GM10248 (cell line): ENCODE measurements at places on chromosomes 7 and 10.
A peak's percentile ranks its signal among the peaks of the same experiment; 100 is the strongest.

DNA sequence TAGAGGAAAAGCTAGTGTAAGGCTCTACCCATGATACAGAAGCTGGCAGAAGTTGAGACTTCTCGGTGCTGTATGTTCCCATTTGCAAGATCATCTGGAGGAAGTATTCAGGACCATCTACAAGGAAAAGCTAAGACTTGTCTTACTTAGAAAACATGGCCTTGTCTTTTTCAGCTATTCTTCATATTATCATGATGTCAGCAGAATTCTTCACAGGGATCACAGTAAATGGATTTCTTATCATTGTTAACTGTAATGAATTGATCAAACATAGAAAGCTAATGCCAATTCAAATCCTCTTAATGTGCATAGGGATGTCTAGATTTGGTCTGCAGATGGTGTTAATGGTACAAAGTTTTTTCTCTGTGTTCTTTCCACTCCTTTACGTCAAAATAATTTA, 79.6 kb upstream of the SCIN start:
- no peak for DNase-seq

GRCh38 chr7:115135769-115136410, 214.0 kb downstream of the MDFIC start:
- DNase-seq: no peak

GRCh38 chr7:18708204-18708603, 212.7 kb downstream of the HDAC9 start:
- DNase-seq: no peak

DNA sequence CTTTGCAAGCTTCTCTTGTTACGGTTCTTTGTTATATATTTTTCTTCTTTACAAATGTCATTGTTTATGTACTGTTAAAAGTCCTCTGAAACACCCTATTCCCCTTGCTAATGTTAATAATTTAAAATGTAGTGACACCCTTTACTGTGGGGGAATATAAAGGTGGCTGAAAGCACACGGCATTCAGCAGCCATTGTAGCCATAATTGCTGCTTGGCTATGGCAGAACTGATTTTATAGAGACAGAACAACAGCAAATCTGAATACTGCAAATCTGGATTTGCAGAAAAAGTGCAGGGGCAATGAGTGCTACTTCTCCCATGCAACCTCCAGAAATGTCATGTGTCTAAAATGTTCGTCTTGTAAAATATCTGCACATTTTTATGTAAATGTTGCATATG, 3.7 kb upstream of the WASL start:
- DNase-seq: no peak

GRCh38 chr7:105782391-105783042, 93.9 kb downstream of the ATXN7L1 start:
- DNase-seq: no peak

DNA sequence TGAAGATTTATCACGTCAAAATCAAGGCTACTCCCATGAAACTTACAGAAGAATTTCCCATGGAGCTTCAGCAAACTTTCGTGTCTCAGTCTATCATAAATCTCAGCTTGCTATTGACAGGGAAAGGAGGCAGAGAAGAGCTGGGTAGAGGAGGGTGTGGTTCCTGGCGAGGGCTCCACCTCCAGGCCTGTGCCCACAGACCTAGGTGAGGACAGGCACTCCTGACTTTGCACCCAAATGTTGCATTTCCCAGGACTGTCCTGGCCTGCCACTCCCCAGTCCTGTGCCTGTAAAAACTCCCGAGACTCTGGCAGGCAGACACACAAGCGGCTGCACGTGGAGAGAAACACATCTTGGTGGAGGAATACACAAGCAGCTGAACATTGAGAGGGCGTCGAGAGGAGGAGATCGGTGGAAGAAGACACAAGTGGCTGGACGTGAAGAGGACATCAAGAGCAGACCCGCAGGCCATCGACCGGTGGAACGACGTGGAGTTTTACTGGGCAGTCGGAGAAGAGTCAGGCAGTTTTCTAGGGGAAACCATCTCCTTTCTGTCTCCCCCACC, 145.1 kb downstream of the CTNNA3 start:
- DNase-seq: no peak

DNA sequence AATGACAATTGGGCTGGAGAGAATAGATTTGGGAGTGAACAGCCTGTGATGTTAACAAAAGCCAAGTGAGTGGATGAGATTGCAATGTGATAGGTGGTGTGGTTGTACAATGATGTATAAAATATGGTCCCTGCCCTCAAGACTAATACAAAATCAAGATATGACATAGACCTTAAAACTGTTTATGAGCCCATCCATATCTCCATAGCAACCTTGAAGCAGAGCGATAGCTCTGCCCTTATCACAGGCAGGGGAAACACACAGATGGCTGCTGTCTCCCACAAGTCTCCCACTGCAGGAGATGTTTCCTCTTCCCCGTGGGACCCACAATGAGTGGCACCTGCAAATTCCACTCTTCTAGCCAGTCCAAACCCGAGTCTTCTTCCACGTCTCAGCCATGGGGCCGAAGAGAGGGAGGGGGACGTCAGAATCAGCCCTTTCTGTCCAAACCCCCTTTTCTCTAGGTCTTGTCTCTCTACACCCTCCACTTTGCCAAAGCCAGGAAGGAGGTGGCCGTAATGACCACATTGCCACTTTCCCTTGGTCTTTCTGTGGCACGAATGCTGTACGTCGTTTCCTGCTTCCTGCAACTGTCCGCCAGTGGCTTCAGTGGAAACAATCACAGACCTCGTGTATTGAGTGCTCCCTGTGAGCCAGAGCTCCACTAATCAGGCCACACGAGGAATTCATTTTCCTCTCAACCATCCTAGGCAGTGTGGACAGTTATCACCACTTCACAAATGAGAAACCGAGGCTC, 7.5 kb upstream of the TBXAS1 start:
- no peak for DNase-seq

DNA sequence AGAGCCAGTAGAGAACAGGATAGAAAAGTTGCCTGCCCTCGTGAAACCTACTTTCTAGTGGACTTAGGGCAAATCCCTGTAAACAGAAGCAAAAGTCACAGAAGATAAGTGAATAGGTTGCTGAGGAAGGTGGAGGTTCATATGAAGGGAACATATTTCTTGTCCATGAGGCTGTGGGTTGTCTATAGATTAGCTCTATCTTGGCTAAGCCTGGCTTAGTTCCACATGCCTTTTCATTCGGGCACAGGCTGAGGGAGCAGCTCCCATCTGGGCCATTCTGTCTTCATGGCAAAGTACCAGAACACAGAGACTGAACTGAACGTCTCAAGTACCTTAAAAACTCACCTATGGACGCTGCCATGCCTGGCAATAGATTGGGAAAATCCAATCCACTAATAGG, 45.3 kb downstream of the BZW2 start:
- DNase-seq: no peak

- DNase-seq: no peak
Measured at GRCh38 chr10:35559416-35559815, 45.7 kb upstream of the GJD4 start.

GRCh38 chr7:149868623-149869290, 5.0 kb upstream of the ATP6V0E2 start:
- DNase-seq: no peak

DNA sequence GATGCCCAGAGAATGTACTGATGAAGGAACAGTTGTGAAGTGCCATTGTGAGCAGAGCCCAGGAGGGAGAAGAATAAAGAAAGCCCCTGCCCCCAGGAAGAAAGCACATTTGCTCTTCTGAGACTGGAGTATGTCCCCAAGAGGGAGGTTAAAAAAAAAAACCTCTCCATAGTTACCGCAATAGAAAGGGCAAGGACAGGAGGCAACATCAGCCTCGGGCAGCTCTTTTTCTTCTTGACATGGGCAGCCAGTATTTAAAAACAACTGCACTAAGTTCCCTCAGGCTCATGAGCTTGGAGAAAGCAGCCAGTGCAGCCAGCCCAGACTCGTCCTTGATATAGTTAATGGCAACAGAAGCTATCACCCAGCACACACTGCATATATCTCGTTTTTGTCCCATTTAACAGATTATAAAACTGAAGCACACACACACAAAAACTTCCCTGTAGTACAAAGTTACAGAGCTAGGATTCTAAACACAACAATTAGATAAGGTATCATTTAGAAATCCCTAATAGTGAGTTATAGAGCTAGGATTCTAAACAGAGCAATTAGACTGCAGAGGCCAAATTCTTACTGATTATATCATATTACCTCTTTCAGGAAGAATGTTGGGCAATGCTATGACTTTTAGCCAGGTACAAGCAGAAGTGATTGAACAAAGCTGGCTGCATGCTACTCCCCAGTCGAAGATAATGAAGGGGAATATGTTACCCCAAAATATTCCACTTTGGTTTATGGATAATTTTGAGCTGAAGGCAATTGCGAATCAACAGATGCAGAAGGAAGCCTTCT, 823.5 kb downstream of the GRID1 start:
- no peak for DNase-seq

- DNase-seq: no peak
Measured at GRCh38 chr10:75070961-75071428, 40.5 kb upstream of the SAMD8 start.

DNA sequence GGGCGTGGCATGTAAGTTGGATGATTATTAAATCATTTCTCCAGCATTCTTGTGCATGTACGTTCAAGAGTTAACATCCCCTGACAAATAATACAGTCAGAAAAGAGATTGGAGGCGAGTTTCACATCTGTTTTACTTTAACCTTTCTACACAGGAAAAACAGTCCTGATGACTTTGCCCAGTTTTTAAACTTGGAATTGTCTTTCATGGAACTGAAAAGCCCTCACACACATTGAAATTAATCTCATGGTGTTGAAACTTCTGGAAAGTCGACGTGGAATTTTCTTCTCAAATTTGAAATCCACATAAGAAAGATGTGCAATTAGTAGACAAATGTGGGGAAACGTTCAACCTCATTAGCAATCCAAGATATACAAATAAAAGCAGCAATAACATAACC, 31.2 kb upstream of the ZNF438 start:
- no peak for DNase-seq

DNA sequence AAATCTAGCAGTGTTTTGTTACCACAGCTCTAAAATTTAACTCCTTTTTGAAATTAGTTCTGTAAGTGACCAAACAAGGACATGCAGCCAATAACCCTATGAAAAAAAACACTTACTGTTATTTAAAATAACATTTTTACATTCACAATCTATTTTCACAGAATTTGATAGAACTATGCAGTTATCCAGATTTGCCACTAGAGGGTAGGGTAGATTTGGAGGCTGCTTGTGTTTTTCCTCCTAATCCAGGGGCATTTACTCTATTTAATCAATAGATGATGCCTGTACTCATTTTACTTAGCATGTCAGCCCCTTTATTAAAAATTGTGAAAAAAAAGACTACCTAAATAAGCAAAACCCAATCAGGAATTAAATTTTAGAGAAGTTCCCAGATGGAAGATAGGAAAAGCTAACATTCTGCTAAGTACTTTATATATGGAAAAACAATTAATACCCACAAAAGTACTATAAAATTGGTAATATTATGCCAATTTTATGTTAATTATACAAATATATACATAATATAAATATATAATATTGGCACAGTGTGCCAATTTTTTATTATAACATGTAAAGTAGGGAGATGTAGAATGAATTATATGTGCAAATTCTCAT, 18.1 kb upstream of the LIPK start:
- peak; percentile 38 for DNase-seq

DNA sequence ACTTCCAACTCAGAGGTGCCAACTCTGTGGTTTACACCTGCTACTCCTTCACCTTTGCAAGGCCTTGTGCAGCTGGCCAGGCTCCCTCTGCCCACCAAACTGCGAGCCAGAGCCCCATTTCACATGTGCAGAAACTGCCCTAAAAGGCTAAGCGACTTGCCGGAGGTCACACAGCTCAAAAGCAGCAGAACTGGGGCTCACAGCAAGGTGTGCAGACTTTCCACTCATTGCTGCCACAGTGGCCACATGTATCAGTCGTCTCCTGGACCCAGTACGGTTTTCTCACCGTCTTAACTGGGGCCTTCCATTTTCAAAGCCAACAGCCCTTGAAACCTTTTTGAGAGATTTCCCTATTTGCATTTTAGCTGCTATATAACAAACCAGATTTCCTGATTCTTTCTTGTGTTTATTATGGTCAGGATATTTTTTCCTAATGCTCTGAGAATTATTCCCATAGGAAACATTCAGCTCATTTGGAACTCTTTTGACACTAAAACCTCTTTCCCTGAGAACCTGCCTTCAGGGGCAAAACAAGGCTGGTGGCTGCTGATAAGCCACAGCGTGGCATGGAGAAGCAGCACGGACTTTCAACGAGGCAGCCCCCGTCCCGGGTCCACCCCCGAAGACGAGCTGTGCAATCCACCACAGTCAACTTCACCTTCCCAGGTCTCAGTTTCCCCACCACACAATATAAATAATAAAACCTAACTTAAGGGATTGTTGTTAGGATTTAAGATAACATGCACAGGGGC, 29.9 kb downstream of the SORBS1 start:
- no peak for DNase-seq

GRCh38 chr7:141150465-141150864, 76.6 kb downstream of the TMEM178B start:
- no peak for DNase-seq

- DNase-seq: no peak
Measured at GRCh38 chr10:35359056-35359455, 22.7 kb downstream of the CCNY start.

DNA sequence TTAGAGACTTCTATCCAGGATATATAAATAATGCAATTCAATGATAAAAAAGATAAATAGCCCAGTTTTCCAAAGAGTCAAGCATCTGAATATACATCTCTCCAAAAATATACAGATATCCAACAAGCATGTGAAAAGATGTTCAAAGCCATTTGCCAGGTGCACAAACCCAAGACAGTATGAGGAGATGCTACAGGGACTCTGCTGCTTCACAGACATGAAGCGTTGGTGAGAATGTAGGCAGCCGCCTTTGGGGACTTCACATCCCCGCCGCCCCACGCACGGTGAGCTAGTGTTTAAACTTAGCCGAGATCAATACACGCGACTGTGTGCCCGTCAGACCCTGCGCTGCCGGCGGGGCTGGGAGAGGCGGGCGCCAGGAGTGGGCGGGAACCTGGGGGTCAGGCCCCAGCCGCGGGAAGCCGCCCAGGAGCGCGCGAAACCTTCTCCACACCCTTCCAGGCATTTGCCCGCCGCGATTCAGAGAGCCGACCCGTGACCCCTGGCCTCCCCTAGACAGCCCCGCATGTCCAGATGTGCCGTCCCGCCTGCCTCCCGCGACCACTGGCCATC, 927 bp upstream of the ALOX5 start:
- peak; percentile 43 for DNase-seq

DNA sequence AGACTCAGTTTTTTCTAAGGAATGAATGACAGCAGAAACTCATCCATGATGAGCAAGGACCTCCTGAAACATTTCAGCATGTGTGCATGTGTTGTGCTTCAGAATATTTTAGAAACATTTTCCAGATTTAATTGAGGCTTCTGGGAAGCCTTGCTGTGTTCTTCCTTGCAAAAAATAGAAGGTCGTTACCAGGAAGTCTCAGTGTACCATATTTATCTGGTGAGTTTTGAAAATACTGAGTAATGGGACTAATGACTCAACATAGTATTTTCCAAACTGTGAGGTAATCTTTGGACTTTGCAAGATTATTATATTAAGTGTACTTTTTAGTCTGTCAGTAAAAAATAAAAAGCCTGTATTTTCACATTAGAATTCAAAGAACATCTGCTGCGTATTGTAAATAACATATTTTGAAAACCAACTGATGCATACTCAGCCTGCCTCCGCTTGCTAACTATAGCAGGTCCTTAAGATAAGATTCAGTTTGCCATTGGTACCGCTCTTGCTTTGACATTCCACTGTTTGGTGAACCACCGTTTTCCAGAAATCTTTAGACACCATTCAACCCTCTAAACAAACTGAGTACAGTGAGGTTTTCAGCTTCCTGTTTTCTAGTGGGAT, 739.6 kb upstream of the GALNT17 start:
- DNase-seq: no peak
